ENCODE measurements at places on chromosomes 6 and 20. TPM values are rescaled to one million over a fixed set of nuclear protein-coding genes. Genes with fewer than 3 reads are reported as not detected.

C6orf163 gene
- total RNA-seq = 1.1 TPM

ZBTB12 gene
- 2.0 TPM for total RNA-seq

MAN1A1 gene
- total RNA-seq = 4.9 TPM

WDR46 gene
- 31.5 TPM for total RNA-seq

RXRB gene
- 19.6 TPM for total RNA-seq

HLA-DRB1 gene
- 17.3 TPM for total RNA-seq

C20orf204 gene
- 0.88 TPM for total RNA-seq

SCAND1 gene
- total RNA-seq = 47.9 TPM

TRIM10 gene
- total RNA-seq = not detected

SNX21 gene
- total RNA-seq = 7.1 TPM

FAM83B gene
- 71.8 TPM for total RNA-seq

COL11A2 gene
- total RNA-seq = 0.32 TPM

EMILIN3 gene
- 0.12 TPM for total RNA-seq

DYNLT2 gene
- total RNA-seq = 0.84 TPM

LY6G5B gene
- total RNA-seq = 2.6 TPM

DEFB129 gene
- not detected for total RNA-seq

NUP153 gene
- 30.2 TPM for total RNA-seq

CALHM6 gene
- total RNA-seq = 0.20 TPM

RAET1G gene
- 24.7 TPM for total RNA-seq

KCNQ5 gene
- 0.96 TPM for total RNA-seq

PI3 gene
- total RNA-seq = 1,694 TPM

ETV7 gene
- 2.1 TPM for total RNA-seq

BPIFB1 gene
- 8.3 TPM for total RNA-seq

ADGB gene
- total RNA-seq = not detected

CAGE1 gene
- 0.28 TPM for total RNA-seq

NOX3 gene
- total RNA-seq = not detected

RNF144B gene
- 21.6 TPM for total RNA-seq

SERPINB1 gene
- total RNA-seq = 576 TPM

GPLD1 gene
- 1.4 TPM for total RNA-seq

SSTR4 gene
- total RNA-seq = not detected

RAET1L gene
- 30.4 TPM for total RNA-seq

TMEM14C gene
- total RNA-seq = 64.5 TPM

MTFR2 gene
- total RNA-seq = 4.3 TPM

ARMC2 gene
- total RNA-seq = 2.0 TPM

LY6G6C gene
- 10.8 TPM for total RNA-seq

Data from esophagus mucosa (tissue), 1 donor.